ENCODE measurements at places on chromosomes 7 and 10.

DNA sequence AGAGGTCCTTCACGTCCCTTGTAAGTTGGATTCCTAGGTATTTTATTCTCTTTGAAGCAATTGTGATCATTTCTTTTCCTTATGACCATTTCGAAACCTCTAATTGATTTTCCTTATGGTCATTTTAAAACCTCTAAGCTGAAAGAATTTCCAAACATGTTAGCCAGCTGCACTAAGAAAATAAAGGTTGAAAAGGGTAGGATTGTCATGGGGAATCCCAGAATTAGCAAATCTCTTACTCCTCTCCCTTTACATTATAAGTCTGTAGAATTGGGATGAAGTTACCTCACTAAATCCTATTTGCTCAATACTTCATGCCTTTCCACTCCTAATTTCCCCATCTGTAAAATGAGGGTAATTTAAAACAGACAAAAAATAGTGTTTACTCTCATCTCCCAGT is 79.5 kb downstream of the FAM185A start:
- no peak for DNase-seq

DNA sequence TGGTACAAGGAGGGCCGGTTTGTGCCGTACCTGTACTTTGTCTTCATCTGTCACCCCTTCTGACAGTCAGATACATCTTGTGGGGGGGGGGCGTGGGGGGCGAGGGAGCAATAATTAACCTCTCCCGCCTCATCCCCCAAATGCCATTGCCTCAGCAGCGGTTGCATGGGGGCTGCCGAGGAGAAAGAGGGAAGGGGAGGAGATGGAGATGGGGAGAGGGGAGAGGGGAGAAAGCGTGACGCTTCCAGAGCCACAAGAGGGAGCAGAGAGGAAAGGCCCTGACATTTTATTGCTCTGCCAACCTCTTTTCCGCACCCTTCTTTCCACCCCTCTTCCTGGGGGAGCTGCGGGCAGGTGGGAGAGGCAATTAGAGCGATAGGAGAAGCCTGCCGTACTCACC is 11.8 kb downstream of the KAZALD1 start:
- no peak for DNase-seq

- no peak for DNase-seq
Measured at GRCh38 chr7:134370135-134370534, 53.4 kb upstream of the SLC35B4 start.

- no peak for DNase-seq
Measured at GRCh38 chr10:132690401-132690800, 95.5 kb downstream of the NKX6-2 start.

DNA sequence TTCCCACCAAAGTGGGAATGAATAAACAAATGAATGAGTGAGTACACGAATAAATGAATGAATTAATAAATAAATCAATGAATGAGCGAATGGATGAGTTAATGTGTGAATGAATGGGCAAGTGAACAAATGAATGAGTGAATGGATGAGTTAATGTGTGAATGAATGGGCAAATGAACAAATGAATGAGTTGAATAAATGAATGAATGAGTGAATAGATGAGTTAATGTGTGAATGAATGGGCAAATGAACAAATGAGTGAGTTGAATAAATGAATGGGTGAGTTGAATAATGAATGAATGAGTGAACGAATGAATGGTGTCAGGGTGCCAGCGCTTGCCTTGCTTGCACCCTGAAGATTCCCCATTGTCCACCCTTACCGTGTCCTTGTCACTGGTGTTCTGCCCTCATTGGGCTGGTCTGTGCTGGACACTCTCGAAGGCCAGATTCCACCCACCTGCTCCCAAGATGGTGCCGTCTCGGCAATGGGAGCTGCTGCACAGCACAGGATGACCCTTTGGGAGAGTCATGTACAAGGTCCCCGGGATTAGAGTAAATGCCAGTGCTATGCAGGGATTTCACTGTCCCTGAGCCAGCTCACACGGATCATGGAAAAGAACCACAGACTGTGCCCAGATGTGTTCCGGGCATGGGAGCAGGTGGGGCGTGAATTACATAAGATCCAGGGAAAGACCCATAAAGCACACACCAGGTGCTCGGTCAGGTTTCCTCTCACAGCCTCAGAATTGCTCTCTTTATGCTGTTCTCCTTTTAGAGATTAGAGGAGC is 83.2 kb downstream of the CAMK1D start:
- DNase-seq, result no peak

- no peak for DNase-seq
Measured at GRCh38 chr7:17009007-17009719, 127.4 kb upstream of the AGR3 start.

- no peak for DNase-seq
Measured at GRCh38 chr10:3217301-3217700, 44.7 kb upstream of the PITRM1 start.

- no peak for DNase-seq
Measured at GRCh38 chr10:60073781-60074656, 167.7 kb upstream of the CCDC6 start.

GRCh38 chr7:16498122-16498521 is 28.5 kb upstream of the LRRC72 start:
- no peak for DNase-seq

DNA sequence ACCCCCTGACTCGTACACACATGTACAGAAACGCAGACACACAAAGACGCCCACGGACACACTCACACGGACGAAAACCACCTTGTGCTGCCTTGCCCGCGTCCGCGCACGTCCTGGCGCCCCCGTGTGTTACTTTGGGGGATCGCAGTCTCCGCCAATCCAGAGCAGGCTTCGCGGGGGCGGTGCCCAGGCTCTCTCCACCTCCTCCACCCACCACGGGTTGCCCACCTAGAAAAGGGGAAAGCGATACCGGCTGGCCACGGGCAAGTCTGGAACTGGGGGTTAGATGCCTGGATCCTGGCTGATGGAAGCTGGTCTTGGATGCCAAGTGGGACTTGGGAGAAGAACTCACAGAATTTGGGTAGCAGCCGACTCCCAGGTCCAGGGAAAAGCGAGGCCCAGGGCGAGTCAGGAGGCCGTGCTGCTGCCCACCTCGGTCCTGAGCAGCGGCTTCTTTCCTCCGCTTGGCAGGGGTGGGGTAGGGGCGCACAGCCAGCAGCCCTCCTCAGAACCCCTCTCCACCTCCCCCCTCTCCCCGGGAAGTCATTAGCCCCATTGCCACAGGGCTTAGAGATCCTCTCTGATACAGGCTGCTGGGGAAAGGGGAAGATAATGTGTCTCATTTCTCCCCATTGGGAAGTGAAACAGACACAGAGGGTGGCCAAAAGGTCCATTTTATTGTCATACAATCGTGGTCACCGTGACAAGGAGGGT is 4.6 kb upstream of the VGF start:
- DNase-seq, result peak; percentile 61

GRCh38 chr7:101911800-101912715 is 94.6 kb downstream of the CUX1 start:
- DNase-seq, result no peak

DNA sequence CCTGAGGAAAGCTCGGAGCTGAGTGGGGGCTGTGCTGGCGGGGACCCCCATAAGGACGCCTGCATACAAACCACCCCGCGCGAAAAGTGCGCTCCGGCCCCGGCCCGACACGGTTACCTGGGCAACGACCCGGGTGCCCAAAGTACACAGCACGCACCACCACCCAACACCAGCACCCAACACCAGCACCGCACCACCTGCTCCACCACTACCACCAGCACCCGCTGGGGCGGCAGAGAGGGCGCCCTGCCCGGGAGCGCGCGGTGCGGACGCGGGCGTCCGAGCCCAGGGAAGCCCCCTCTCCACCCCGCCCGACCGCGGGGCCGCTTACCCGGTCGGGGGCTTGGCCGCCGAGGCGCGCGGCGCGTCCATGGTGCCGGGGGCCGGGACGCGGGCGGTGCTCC is 345 bp downstream of the COBL start:
- no peak for DNase-seq

DNA sequence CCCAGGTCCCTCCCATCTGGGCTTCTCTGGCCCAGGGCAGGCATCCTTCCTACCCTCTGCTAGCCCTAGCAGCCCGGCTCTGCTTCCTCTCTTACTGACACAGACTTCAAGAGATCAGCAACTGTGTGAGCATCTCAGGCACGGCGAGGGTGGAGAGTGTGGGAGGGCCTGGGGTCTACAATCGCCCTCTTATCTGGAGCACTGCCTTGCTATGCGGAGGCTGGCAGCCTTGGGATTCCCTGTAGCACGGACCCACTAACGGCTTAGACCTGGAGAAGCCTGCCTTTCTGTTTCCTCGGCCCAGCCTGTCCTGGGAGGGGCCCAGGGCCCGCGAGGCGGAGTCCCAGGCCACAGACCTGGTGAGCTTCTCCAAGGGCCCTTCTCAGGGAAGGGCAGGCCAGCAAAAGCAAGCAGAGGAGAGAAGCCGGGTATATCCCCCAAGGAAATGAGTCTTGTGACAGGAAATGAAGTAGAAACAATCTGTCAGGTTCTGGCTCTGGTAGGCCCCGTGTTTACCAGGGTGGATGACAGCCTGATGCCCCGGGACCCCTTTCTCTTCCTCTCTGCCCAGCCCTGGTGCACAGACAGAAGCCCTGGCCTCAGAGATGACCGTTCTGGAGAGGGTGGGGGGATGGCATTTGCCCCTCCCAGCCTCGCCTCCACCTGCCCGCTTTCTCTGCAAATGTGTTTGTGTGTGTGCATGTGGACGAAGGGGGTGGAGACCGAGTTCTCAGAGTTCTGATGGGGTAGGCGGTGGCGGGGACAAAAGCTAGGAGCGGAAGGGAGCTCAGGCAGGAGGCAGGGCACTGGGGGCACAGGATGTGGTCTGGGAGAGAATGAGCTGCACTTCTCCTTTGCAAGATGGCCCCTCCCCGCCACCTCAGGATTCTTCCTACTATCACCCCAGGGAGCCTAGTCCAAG is 2.5 kb downstream of the LRCH4 start:
- peak; percentile 34 for DNase-seq

DNA sequence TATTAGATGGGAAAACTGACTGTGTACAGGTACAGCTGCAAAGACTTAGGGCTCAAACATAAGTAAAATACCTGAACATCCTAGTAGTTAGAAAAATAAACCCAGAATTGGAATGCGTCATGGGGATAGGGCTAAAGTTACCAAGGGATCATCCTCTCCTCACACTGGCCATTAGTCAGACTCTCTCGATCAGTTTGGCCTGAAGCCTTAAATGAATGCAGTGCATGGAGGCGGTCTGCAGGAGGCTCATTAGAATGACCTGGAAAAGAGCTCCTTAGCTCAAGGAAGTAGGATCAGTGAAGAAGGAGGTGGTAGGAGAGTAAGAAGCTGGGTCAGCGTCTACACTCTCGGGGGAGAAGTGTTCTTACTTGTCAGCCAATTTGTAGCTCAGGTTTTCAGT is 35.3 kb downstream of the DENND2A start:
- no peak for DNase-seq

DNA sequence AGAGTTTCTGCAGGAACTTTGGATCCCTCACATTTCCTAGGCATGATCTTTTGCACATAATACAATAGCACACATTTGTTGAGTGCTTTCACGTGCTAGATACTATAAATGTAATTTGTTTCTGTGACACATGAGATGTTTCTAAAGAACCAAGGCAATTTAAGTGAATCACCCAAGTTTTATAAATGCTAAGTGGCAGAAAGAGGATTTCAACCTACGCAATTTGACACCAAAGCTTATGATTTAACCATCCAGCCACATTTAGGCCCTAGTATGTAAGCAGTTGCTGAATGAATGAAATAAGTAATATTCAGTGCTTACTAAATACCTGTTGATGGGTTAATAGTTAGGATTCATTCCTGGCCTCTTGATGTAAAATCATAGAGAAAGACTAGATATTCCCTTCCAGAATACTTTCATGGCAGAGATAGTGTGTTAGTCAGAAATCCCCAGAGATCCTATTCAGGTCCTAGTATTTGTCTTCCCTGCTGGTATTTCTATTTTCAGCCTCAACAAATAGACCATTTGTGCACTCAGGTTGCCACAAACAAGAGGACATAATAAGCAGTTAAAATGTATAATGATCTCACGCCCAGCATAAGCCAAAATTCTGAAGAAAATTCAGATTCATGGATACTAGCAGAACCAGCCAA is 572.6 kb downstream of the IPMK start:
- no peak for DNase-seq

DNA sequence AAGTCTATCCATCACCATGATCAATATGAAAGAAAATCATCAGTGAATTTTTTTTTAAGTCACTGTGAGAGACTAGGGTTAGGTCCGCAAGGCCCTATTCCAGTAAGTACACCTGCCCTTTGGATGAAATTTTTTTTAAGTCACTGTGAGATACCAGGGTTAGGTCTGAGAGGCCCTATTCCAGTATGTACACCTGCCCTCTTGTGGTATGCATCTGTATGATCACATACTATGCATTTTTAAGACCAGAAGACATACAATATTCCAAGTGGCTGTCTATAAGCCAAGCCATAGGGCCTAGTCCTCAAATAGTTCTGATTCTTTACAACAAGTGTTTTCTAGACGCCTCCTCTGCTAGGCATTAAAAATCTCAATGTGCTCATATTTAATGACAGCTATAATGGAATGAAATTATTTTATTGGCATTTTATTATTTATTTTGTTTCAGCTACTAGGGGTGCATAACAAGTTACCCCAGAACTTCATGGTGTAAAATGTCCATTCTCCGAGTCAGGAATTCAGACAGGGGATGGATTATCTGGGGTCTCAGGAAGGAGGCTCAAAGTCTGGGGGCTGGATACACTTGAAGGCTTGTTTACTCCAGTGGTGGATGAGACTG is 53.1 kb downstream of the TEX36 start:
- DNase-seq, result no peak

GRCh38 chr10:43576062-43576461 is 1.6 kb upstream of the ZNF239 start:
- DNase-seq, result no peak

DNA sequence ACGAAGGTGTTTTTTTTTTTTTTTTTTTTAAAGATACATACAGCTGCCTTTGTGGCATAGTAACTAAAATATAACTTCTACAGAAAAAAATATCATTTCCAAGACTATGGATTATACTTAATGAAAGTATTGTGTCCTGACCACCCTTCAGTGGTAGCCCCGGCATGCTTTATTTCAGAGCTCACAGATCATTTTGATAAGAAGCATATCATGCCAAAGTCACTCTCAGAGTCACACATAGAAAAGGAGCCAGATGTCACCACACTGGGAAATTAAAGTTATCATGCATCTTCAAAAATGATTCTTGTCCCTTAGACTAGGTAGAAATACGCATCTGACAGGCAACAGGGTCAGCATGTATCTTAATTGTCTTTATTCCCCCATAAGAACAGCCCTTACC is 3.0 kb downstream of the ADARB2 start:
- no peak for DNase-seq

GRCh38 chr7:129434675-129435318 is 565 bp downstream of the STRIP2 start:
- DNase-seq, result no peak

DNA sequence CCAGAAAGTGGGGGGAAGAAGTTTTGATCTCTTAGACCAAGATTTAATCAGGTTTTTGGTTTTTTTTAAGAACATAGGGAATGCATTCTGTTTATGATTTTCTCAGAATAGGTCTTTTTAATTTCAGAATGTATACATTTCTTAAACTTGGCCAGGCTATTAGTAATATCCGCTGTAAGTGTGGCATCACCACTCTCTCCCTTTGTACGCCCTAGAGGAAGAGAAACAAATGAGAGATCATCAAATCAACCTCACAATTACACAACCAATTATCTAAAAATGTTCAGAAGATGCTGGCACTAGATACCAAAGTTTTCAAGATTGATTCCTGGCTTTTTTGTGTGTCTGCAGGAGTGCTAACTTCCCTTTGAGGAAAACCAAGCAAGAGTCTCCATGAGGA is 70.0 kb downstream of the KLF6 start:
- no peak for DNase-seq

Measured in stimulated activated CD4-positive, alpha-beta T cell treated with anti-CD3 and anti-CD28 coated beads, Interleukin-15, amount 100 ng/mL, for 1 hour (primary cell).